ENCODE measurements at places on chromosomes 1 and 21.
A peak's percentile ranks its signal among the peaks of the same experiment; 100 is the strongest.

GRCh38 chr1:2523891-2524609 is 2.3 kb downstream of the PANK4 start:
- DNase-seq: no peak

DNA sequence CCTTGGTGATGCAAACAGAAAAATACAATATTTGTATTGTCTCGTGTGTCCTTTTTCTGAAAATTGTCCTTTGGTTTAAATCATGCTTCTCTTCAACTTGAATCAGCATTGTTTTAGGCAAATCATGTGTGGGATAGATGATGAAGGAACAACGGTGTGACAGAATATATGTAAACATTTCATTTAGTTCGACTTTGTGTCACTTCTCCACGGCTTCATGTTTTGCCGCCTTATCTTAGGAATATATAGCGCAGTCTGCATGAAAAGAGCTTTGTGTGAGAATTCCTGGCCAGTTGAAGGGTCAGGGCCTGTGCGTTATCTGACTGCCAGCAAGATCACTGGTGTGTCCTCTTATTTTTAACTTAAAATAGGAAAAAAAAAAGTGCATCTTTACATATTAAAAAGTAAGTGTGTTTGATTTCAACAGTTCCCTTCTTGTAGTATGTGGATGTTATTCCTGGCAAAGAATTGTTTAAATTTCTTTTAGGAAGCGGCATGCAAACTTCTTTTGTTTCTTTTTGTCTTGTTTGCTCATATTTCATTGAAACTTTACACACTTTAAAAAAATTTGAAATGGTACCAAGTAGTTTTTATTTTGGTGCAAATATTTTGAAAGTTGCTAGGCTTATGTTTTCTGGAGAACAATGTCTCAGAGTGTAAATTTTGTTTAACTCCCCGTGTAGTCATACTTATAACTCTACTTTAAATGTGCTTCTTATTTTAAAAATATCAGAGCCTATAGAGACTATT is 465.2 kb downstream of the USP25 start:
- no peak for DNase-seq

- DNase-seq: no peak
These were observed 610 bp downstream of the RBM8A start for GRCh38 chr1:145926686-145927062.

DNA sequence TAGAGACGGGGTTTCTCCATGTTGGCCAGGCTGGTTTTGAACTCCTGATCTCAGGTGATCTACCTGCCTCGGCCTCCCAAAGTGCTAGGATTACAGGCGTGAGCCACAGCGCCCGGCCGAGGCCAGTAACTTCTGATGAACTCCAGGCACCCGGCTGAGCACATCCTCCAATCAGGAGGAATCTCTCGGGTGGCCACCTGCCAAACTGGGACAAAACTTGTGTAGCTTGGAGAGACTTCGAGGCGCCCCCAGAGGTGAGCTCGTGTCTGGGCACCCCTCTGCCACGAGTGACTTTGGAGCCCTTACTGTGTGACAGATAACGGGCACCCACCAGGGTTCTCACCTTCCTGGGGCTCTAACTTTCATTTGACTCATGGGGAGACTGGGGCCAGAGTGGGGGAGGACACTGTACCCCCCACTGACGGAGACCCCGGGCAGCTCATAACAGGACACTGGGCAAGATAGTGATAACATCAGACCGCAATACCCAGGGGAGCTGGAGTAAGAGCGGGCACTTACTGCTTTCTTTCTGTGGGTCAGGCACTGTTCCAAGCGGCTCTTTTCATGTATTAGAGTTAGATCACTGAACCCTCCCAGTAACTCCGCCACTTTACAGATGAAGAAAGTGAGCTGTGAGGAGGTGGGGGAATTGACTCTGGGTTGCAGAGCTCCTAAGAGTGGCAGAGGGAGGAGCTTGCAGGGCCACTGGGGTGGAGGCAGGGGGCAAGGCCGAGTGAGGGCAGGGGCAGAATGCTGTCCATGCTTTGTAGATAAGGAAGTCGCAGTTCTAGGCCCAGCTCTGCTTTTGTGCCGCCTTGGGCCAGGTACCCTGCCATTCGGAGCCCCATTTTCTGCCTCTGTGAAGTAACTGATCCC is 1.9 kb upstream of the PADI2 start:
- no peak for DNase-seq

DNA sequence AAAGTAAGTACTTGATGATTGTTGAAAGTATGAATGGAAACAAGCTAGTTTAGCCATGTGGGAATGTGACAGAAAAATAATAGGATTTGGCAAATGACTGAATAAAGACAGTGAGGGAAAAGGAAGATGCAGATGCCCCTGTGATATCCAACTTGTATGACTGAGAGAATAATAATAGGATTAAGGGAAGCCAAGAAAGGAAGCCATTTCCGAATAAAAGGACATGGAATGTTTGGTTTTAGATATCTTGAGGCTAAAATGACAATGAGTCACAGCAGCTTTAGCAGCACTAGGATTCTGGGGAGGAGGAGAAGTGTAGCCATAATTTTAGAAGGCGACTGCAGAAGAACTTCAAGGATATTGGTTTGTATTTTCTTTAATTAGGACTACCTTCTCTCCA is 109.2 kb downstream of the TTLL7 start:
- no peak for DNase-seq

DNA sequence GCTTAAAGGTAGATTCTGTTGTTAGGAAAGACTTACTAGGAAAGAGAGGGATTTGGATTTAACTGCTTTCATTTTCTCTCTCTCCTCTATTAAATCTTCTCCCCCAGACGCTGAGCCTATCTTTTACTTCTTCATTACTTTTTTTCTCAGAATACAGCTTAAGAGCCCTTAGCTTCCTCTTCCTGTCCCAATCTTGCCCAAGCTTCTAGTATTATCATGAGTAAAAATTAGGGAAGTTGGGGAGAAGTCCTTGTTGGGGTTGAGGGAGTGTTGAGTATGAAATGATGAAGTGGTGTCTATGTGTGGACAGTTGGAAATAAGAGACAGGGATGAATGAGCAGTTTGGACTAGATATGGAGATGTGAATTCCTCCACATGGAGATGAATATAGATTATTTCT is 35.0 kb downstream of the ACP6 start:
- DNase-seq: no peak

DNA sequence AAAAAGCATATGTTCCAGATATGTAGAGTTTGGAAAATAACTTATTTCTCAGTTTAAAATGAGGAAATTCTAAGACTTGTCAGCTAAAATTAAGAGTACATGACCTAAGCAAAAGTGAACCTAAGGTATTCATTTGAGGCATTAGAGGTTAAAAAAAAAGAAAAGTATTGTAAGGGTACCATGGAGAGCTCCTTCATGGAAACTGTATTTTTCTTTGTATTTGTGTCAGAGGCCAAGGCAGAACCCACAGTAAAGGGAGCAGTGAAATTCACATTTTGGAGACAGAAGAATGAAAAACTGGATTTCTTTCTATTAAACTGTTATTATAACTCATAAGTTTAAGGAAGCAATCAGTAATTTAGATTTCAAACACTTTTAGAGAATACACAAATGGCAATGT is 1494.8 kb downstream of the KCNT2 start:
- DNase-seq: no peak

- no peak for DNase-seq
These were observed 123.7 kb downstream of the NOS1AP start for GRCh38 chr1:162193221-162193620.

- no peak for DNase-seq
These were observed 189.5 kb downstream of the SIPA1L2 start for GRCh38 chr1:232440325-232441035.

DNA sequence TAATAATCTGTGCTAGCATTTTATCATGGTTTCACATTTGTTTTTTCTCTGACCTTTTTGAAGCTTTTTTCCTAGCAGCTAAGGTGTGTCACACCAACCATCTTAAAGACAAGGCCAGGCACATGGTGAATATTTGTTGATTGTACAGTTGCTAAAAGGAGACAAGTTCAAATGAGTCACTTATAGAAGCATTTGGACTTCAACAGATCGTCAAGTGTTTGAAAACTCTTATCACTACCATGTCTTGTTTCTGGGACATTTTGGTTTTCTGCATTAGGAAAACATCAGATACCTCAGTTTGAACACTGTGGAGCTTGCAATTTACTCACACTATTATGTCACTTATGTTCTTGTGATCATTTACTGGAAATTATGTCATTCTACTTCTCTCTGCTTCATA is 407.3 kb downstream of the USP25 start:
- DNase-seq: no peak

- DNase-seq: no peak
These were observed 912.6 kb downstream of the TTLL7 start for GRCh38 chr1:83086346-83086745.

DNA sequence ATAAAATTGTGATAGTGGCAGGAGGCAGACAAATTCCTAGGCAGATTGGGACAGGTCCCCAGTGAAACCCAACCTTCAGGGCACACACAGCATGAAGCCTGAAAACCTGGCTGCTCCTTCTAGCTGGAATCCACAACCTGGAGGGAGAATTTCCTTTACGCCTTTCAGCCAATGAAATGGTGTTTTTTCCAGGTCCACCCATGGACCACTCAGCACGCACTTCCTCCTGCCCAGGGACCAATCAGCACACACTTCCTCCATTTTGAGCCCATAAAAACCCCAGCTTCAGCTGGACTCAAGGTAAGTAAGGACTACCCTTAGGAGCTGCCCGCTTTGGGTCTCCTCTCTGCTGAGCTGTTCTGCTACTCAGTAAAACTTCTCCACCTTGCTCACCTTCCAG is 120.1 kb downstream of the AKT3 start:
- no peak for DNase-seq

GRCh38 chr1:205963352-205964155 is 20.3 kb upstream of the SLC26A9 start:
- DNase-seq: no peak

DNA sequence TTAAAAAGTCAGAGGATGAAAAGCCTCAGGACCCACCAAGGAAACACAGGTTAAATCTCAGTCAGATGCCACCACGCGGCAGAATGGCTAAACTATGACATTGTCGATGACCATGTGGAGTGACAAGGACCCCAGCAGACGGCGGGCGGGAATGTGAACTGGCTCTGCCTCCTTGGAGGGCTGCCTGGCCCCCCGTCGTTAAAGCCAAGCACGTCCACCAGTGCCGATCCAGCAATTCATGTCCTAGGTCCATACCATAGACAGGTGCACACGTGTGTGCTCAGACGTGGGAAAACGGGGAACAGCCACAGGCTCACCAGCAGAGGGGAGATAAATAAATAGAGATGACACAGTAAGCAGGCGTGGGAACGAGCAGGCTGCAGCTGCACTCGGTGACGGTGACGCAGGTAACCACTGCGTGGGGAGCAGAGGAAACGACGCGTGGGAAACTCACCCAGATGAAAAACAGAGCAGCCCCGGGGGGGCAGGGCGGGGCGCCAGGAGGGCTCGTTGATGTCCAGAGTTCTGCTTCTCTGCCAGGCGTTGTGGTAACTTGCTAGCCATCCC is 28.3 kb upstream of the PCBP3 start:
- DNase-seq: peak; percentile 63

GRCh38 chr1:81792184-81792583 is 8.6 kb upstream of the ADGRL2 start:
- DNase-seq: no peak

- no peak for DNase-seq
These were observed 195.7 kb upstream of the PTBP2 start for GRCh38 chr1:96525657-96526557.

- no peak for DNase-seq
These were observed 595.5 kb downstream of the RWDD3 start for GRCh38 chr1:95829556-95829955.

DNA sequence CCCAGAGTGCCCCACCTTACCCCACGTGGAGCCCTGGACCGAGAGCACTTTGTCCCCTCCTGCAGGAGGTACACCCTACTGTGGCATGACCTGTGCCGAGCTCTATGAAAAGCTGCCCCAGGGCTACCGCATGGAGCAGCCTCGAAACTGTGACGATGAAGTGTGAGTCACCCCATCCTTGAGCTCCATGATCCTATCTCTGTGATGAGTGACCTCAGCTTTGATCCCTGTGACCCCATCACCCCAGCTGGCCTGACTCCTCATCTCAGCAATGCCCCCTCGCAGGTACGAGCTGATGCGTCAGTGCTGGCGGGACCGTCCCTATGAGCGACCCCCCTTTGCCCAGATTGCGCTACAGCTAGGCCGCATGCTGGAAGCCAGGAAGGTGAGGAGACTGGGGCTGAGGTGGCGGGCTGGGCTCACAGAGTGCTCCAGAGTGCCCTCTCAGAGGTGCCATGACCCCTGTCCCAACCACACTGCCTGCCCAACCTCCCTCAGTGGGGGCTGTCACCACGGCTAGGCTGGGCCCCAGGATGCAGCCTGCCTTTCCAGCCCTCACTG is 16.2 kb upstream of the MPL start:
- DNase-seq: no peak

DNA sequence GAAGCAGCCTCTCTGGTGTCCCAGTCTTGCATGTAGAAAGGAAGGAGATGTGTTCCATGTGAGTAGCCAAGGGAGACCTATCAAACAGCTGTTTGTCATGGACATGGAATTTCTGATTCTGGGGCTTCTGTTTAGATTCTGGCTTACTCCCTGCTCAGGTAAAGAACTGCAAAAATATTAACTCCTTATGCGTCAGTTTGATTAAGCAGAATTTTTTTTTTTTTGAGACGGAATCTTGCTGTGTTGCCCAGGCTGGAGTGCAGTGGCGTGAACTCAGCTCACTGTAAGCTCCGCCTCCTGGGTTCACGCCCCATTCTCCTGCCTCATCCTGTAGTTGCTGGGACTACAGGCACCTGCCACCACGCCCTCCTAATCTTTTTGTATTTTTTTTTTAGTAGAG is 6.8 kb downstream of the ARV1 start:
- DNase-seq: no peak

- no peak for DNase-seq
These were observed 82.5 kb upstream of the ZNF648 start for GRCh38 chr1:182143825-182144645.

DNA sequence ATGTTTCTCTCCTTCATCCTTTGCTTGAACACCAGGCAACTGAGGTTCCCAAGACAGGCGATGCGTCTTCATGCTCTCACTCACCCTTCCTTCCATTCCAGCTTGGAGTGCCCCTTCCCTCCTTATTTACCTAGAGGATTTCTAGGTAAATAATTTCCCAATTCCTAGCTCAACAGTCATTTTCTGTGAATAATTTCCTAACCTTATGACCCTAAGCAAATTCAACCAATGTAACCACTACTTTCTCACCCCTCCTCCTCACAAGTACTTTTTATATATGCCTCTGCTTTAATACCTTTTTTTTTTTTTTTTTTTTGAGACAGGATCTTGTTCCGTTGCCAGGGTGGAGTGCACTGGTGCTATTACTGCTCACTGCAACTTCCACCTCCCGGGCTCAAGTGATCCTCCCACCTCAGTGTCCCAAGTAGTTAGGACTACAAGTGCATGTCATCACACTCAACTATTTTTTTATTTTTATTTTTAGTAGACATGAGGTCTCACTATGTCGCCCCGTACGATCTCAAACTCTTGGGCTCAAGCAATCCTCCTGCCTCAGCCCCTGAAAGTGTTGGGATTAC is 86.7 kb downstream of the USP24 start:
- DNase-seq: no peak

All from stimulated activated CD8-positive, alpha-beta memory T cell treated with anti-CD3 and anti-CD28 coated beads, Interleukin-15, amount 100 ng/mL, for 1 hour (primary cell).